ENCODE measurements at places on chromosomes 1 and 21. TPM values are rescaled to one million over a fixed set of nuclear protein-coding genes. Genes with fewer than 3 reads are reported as not detected.

The GJA8 gene
- not detected for total RNA-seq

The CAPZA1 gene
- total RNA-seq, result 93.7 TPM

The S100A7 gene
- total RNA-seq, result not detected

The OPN3 gene
- 13.9 TPM for total RNA-seq

The LCE2B gene
- not detected for total RNA-seq

The LCE6A gene
- total RNA-seq, result not detected

The CLEC20A gene
- not detected for total RNA-seq

The S100A2 gene
- 73.3 TPM for total RNA-seq

The KLHL21 gene
- 83.6 TPM for total RNA-seq

The LYPD8 gene
- not detected for total RNA-seq

The NBPF15 gene
- 20.4 TPM for total RNA-seq

The GJA4 gene
- total RNA-seq, result 21.9 TPM

The KAZN gene
- 6.5 TPM for total RNA-seq

The PAX7 gene
- not detected for total RNA-seq

The UTS2 gene
- not detected for total RNA-seq

The FMN2 gene
- 2.6 TPM for total RNA-seq

The PFKFB2 gene
- total RNA-seq, result 5.4 TPM

The BLACAT1 gene
- total RNA-seq, result not detected

The HMGN1 gene
- 70.1 TPM for total RNA-seq

The IGSF21 gene
- 0.31 TPM for total RNA-seq

The SLC27A3 gene
- 23.5 TPM for total RNA-seq

The KCNE1 gene
- total RNA-seq, result 6.4 TPM

The LAX1 gene
- 2.0 TPM for total RNA-seq

The FMO2 gene
- 74.1 TPM for total RNA-seq

The SEC22B gene
- total RNA-seq, result 38.8 TPM

The AXDND1 gene
- total RNA-seq, result not detected

The PYHIN1 gene
- 1.2 TPM for total RNA-seq

The SPRR4 gene
- not detected for total RNA-seq

The LHX4 gene
- total RNA-seq, result not detected

The ATP1A2 gene
- 127 TPM for total RNA-seq

The ALX3 gene
- total RNA-seq, result not detected

The CFAP74 gene
- total RNA-seq, result 0.12 TPM

The NKAIN1 gene
- total RNA-seq, result not detected

The SUCO gene
- 23.7 TPM for total RNA-seq

The THEMIS2 gene
- 21.0 TPM for total RNA-seq

The REG4 gene
- not detected for total RNA-seq

The SPATA21 gene
- total RNA-seq, result 3.6 TPM

The LIN9 gene
- total RNA-seq, result 2.9 TPM

The GSTM1 gene
- total RNA-seq, result not detected
